ENCODE measurements at places on chromosomes 4 and X.

DNA sequence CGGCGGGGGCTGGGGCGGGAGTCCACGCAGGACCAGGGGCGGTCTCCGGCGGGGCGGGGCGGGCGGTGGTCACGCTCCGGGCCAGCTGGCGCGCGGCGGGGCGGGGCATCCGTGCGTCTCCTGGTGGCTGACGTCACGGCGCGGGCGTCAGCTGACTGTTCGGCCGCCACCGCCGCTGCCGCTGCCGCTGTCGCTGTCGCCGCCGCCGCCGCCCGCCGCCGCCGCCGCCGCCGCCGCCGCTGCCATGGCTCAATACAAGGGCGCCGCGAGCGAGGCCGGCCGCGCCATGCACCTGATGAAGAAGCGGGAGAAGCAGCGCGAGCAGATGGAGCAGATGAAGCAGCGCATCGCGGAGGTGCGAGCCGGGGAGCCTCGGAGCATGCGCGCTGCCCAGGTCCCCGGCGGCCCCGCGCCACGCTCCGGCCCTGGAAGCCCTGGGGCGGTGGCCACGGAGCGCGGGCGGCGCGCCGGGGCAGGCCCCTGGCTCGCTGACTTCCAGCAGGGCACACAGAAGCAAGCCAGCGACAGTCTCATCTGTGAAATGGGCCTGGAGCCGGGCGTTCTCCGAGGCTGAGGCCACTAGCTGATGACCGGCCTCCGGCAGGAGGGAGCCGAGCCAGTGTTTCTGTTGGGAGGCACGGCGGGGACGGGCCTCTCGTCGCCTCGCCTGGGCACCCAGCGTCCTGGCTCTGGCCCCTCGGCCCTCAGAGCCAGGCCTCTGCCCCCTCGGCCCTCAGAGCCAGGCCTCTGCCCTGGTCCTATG lies at the start of gene FAM50A:
Gene FAM50A, plus strand, starts transcription at position 150 of the 763 bp plus-strand sequence. Its CDS starts 95 bp downstream, at position 245.
- H3K36me3 ChIP-seq: peaks cover 41% of the 10 kb centered on the region
- peak within 1 kb of the TSS; percentile 75 for H3K4me3 ChIP-seq
- peak within 1 kb of the TSS; percentile 86 for H3K27ac ChIP-seq

GRCh38 chrX:52558140-52558539 lies 41.3 kb upstream of the XAGE1B start:
- DNase-seq: no peak
- H3K27me3 ChIP-seq: no peaks in the 10 kb centered on the region
- H3K36me3 ChIP-seq: no peaks in the 10 kb centered on the region
- no peaks in the 10 kb centered on the region for H3K4me1 ChIP-seq

DNA sequence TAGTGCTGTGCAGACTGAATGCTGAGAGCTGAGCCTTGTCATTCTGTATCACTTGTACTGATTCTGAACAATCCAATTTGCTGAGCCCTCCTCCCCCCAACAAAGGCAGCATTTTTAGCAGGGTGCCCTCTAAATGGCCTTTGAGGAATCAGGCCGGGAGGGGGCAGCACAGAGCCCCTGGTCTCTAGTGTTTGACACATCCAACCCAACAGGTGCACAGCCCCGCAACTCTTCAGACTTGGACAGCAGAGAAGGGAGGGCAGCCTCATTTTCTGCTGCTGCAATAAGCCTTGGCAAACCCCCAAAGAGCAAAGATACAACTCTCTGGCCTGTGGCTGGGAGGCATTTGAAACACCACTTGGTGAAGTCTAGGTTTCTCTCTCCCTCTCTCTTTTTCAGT lies 3.4 kb downstream of the ATP1B4 start:
- no peak overlapping the region for H3K4me3 ChIP-seq
- peak overlapping the region; percentile 38 for H3K27ac ChIP-seq
- H3K36me3 ChIP-seq: no peaks in the 10 kb centered on the region
- H3K27me3 ChIP-seq: no peaks in the 10 kb centered on the region

GRCh38 chrX:102043380-102043779 lies 82.1 kb upstream of the TCEAL2 start:
- no peak overlapping the region for H3K4me3 ChIP-seq
- H3K36me3 ChIP-seq: no peaks in the 10 kb centered on the region
- DNase-seq: no peak
- no peak overlapping the region for H3K27ac ChIP-seq
- no peaks in the 10 kb centered on the region for H3K4me1 ChIP-seq
- no peaks in the 10 kb centered on the region for H3K27me3 ChIP-seq

GRCh38 chr4:70752236-70752635 lies 30.5 kb downstream of the RUFY3 start:
- H3K36me3 ChIP-seq: peaks cover 8% of the 10 kb centered on the region
- H3K4me3 ChIP-seq: no peak overlapping the region
- no peak for DNase-seq
- no peaks in the 10 kb centered on the region for H3K27me3 ChIP-seq
- H3K4me1 ChIP-seq: peaks cover 14% of the 10 kb centered on the region

DNA sequence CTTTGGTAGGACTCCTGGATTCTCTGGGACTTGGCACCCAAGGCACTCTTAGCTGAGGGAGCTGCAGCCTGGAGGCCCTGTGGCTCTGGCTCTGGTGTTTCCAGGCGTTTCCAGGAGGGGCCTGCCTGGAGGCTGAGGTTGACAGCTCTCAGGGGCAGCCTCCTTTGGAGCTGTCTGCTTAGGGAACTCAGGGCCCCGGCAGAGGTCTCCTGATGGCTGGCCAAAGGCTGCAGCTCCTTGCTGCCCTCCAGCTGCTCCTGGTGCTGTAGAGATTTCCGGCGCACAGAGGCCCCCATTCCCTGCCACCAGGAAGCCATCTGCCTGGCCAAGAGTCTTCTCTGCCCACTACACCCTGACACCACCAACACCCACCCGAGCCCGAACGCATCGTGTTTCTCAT lies 25.3 kb upstream of the ARHGEF38 start:
- H3K4me3 ChIP-seq: no peak overlapping the region
- no peak overlapping the region for H3K27ac ChIP-seq
- DNase-seq: no peak
- H3K4me1 ChIP-seq: no peaks in the 10 kb centered on the region
- H3K36me3 ChIP-seq: no peaks in the 10 kb centered on the region

DNA sequence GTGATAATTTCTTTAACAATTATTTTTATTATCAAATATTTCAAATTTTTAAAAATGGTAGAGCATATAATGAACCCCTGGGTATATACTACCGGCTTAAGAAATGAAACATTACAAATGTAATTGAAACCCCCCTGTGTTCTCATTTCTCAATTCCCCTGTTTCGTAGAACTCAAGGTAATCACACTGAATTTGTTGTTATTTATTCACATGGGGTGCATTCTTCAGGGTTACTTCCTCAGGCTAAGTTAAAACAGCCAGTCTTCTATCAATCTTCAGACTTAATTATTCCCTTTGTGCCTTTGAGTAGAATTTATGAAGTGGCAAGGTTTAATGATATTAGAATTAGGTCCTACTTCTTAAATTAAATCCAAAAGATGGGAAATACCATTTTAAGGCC lies 128.2 kb downstream of the ANAPC10 start:
- no peak overlapping the region for H3K27ac ChIP-seq
- H3K36me3 ChIP-seq: no peaks in the 10 kb centered on the region
- no peak overlapping the region for H3K4me3 ChIP-seq

DNA sequence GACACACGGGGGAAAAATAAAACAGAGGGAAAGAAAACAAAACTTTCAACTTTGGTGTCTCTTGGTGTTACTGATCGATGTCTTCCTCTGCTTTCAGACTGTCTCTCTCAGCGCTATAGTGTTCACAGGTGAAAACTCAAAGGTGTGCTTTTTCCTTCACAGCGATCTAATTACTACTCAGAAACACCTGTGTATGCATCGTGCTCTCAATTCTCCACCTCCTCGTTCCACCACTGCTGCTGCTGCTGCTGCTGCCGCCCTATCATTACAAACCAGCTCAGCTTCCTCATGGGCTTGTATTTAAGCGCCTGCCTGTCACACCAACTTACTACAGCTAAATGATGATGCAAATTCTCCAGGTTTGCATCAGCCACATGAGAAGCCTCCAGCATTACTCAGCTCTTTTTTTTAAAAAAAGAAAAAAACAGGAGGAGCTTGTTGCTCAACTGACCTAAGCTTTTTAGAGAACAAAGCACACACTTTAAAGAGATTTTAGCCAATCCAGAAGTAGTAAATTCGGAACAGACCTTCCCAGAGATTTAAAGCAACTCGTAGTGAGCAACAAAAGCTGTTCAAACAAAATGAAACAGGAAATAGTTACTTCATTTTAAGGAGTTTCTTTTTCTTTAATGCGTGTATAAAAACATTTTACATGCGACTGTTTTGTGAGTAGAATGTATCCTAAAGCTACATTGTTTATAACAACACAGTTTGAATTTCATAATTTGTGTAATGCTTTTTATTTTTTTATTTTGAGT lies at the start of gene SLC7A11:
Gene SLC7A11, minus strand, starts transcription at position 274 of the 758 bp plus-strand sequence. CDS start 280 bp downstream, outside the sequence.
- H3K27ac ChIP-seq: no peak within 1 kb of the TSS
- DNase-seq: no peak
- H3K27me3 ChIP-seq: no peaks in the 10 kb centered on the region

- no peaks in the 10 kb centered on the region for H3K27me3 ChIP-seq
- H3K36me3 ChIP-seq: no peaks in the 10 kb centered on the region
- H3K4me3 ChIP-seq: no peak overlapping the region
- no peak for DNase-seq
- no peak overlapping the region for H3K27ac ChIP-seq
Measured at GRCh38 chr4:161714931-161715330, 448.9 kb downstream of the FSTL5 start.

DNA sequence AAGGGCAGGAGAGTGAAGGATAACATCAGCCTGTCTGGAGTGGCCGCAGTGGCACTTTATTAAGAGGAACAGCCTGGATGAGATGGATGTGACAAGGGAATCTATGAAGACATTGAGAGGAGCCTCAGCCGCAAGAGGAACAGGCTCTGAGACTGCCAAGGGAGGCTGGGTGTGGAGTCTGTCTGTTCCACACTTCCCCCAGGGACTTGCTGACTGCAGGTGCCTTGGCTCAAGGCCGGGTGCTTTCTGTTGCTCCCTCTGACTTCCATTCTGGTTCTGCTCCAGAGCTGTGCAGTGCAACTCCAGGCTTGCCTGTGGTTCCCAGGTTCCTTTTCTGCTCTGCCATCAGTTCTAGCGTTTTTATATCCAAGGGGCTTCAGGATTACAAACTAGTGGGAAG lies 54.6 kb downstream of the FRMPD3 start:
- H3K27me3 ChIP-seq: peaks cover 51% of the 10 kb centered on the region
- no peak overlapping the region for H3K4me3 ChIP-seq
- no peaks in the 10 kb centered on the region for H3K36me3 ChIP-seq
- H3K27ac ChIP-seq: no peak overlapping the region
- DNase-seq: no peak

DNA sequence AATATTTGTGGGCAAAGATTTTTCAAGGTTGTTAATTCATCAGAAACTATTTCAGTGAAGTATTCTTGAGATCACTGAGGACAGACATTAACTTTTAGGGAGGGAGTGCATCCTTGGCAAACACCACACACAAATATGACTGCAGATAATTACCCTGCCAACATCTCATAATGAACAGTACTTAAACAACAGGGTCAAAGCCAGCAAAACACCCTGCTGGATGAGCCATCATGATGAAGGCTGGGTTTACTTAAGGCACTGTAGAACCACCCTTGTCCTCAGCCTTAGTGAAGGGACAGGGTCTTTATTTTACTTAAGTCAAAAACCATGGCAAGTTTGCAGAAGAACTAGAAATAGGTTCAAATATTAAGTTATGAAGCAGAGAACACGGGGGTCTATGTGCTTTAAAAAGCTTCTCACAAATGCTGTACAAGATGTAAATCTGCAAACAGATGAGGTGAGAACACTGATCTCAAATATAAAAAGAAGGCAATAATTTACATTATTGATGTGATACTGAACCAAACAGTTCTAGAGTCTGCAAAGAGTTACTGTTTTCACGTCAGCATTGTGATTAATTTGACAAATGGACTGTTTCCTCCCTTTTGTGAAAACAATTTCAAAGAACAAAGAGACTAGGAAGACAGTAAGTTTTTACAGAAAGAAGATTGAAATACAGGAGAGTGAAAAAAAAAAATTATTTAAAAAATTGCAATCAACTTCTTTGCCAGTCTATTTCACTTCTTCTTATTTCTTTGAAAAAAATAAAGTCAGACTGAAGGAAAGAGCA lies 28.2 kb downstream of the TAPT1 start:
- H3K4me1 ChIP-seq: peaks cover 62% of the 10 kb centered on the region
- H3K36me3 ChIP-seq: peaks cover 14% of the 10 kb centered on the region
- no peak overlapping the region for H3K27ac ChIP-seq
- DNase-seq: no peak

DNA sequence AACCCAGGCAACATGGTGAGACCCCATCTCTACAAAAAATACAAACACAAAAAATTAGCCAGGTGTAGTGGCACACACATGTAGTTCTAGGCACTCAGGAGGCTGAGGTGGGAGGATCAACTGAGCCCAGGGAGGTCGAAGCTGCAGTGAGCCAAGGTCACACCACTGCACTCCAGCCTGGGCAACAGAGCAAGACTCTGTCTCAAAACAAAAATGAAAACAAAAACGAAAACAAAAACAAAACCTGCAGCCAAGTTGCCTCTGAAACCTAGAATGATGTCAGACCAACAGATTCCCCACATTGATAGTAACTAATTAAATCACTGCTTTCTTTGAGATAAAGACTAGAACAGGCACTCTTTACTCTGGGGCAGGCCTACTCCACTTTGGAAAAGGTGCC lies 104.5 kb downstream of the AMELX start:
- no peak overlapping the region for H3K4me3 ChIP-seq
- no peak for DNase-seq
- H3K36me3 ChIP-seq: no peaks in the 10 kb centered on the region
- no peaks in the 10 kb centered on the region for H3K4me1 ChIP-seq

GRCh38 chr4:95209927-95210326 lies 338.8 kb downstream of the UNC5C start:
- H3K27ac ChIP-seq: no peak overlapping the region
- peaks cover 7% of the 10 kb centered on the region for H3K27me3 ChIP-seq
- H3K4me3 ChIP-seq: no peak overlapping the region
- H3K36me3 ChIP-seq: no peaks in the 10 kb centered on the region
- no peaks in the 10 kb centered on the region for H3K4me1 ChIP-seq

GRCh38 chr4:40264995-40265909 lies 68.4 kb downstream of the RHOH start:
- no peaks in the 10 kb centered on the region for H3K27me3 ChIP-seq
- no peaks in the 10 kb centered on the region for H3K36me3 ChIP-seq
- H3K27ac ChIP-seq: peak overlapping the region; percentile 51
- no peak overlapping the region for H3K4me3 ChIP-seq
- H3K4me1 ChIP-seq: peaks cover 9% of the 10 kb centered on the region

GRCh38 chr4:184949020-184949419 lies 69.3 kb upstream of the HELT start:
- H3K27ac ChIP-seq: no peak overlapping the region
- no peak for DNase-seq
- no peak overlapping the region for H3K4me3 ChIP-seq
- no peaks in the 10 kb centered on the region for H3K36me3 ChIP-seq
- H3K4me1 ChIP-seq: no peaks in the 10 kb centered on the region

GRCh38 chr4:77047037-77047436 lies 28.8 kb downstream of the CCNI start:
- H3K36me3 ChIP-seq: peaks cover 56% of the 10 kb centered on the region
- H3K4me3 ChIP-seq: no peak overlapping the region
- H3K27ac ChIP-seq: no peak overlapping the region
- DNase-seq: no peak
- H3K27me3 ChIP-seq: no peaks in the 10 kb centered on the region

DNA sequence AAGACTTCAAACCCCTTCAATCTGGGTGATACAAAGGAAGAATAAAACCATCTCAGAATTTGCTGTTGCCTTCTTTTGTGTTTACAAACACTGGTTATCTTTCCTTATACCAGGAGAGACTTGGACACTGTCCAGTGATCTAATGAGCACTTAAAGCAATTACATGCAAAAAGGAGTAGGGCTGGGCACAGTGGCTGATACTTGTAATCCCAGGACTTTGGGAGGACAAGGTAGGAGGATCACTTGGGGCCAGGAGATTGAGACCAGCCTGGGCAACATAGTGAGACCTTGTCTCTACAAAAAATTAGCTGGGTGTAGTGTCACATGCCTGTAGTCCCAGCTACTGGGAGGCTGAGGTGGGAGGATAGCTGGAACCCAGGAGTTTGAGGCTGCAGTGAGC lies 95.7 kb upstream of the DRD5 start:
- H3K4me3 ChIP-seq: no peak overlapping the region
- no peaks in the 10 kb centered on the region for H3K4me1 ChIP-seq
- no peak overlapping the region for H3K27ac ChIP-seq
- DNase-seq: no peak
